NCI-H2081 (cell line): ENCODE measurements at places on chromosomes 7 and 10.

DNA sequence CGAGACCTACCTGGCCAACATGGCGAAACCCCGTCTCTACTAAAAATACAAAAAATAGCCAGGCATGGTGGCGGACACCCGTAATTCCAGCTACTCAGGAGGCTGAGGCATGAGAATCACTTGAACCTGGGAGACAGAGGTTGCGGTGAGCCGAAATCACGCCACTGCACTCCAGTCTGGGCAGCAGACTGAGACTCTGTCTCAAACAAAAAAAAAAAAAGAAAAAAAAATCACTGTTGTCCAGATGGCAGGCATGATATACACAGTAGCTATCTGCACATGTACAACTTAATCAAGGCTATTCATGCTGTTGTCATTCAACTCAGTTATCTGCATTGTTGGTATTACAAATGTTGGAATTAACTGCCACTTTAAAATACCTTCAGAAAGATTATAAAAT is 55.3 kb downstream of the BRAF start:
- DNase-seq: no peak

DNA sequence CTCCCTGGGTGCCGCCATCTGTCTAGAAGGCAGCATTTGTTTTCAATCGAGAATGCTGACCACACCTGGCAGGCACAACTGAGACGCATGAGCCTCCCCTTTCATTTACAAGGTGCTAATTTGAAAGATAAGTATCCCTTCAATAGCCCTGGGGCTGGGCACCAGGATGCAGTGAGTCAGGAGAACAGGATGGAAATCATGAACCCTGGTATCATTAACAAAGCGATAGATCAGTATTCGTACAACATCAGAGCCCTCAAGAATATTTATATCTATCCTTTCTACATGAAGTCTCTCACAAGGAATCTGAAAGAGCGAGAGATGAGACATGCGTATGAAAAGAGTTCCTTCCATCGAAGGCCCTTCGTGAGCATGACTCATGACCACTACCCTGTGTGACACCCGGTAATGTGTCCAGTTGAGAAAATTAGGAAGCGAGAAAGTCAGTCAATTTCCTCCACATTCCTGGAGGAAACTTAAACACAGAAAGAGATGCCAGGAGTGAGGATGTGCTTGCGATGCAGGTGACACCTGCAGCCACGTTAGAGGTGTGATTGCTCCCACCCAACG is 123.1 kb upstream of the PITRM1 start:
- DNase-seq: peak; percentile 66

GRCh38 chr7:106476751-106477150 is 184.2 kb downstream of the CCDC71L start:
- no peak for DNase-seq

DNA sequence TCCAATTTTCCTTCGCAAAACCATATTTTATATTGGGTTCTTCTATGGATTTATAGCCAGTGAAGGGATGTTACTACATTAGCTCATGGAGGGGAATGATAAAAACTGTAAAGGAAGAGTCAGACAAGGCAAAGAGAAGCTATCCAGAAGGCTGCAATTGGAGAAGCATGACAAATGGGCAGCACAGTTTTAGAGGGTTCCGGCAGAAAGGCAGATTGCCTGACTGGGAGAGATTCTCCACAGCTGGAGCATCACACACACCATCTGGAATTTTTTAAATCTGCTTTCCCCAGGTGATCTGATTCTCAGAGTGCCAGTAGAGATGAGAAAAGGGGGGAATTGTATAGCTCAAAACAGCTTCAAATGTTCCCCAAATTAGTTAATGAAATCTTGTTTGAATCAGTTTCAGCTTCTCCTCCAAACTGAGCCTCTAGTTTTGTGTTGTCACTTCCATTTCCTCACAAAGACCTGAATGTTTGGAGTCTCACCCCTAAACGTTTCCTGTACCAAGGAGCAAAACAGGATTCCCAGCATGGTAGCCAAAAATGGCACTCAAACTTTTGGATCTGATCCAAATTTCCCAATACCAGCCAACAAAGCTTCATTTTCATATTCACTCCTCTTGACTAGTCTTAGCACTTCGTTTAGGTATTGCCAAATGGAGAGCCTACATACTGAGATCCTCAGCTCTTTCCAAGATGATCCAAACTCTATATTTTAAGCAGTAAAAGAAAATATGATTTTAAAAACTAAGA is 177.5 kb downstream of the HPSE2 start:
- DNase-seq: no peak

DNA sequence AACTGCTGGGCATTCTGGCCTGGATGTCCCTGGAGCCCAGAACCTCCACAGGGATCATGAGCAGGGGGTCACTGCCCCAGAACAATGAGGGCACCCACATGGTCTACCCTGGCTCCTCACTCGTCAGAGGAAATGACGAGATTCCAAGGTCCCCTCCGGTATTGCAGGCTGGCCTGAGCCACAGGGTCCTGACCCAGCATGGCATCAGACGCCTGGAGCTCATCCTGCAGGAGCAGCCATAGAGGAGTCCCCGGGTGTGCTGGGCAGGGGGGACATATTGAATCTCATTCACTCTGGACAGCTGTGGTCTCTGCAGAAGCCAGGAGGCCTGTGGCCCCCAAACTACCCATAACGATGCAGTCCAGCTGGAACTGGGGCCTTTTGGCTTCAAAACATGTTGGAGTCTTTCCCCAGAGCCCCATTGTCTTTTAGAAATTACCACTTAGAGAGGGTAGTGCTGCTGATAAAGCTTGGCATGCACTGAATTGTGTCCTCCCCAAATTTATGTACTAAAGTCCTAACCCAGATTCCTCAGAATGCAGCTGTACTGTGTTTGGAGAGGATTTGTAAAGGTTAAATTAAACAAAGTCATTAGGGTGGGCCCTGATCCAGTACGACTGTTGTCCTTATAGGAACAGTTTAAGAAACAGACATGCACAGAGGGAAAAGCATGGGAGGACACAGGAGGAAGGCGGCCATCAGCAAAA is 27.7 kb downstream of the ANXA8 start:
- DNase-seq: no peak

DNA sequence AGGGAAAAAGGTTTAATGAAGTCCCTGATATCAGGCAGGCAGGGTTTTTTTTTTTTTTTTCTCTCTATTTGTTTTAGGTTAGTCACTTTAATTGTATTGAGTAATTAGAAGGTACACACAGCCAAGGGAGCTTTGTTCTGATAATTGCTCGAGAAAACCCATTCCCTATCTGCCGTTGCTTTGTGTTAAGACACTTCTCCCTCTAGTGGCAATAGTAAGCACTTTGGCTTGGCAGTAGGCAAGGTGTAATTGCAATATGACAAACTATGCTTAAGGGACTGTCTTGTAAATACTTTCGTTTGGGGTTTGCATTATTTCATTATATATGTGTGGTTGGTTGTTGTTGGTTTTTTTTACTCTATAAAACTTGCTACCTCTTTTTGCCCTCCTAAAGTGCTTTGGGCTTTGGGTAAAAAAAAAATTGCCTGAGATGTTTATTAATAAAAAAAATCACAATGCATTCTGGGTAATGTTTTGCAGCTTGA is 113.4 kb downstream of the BTRC start:
- peak; percentile 93 for DNase-seq

DNA sequence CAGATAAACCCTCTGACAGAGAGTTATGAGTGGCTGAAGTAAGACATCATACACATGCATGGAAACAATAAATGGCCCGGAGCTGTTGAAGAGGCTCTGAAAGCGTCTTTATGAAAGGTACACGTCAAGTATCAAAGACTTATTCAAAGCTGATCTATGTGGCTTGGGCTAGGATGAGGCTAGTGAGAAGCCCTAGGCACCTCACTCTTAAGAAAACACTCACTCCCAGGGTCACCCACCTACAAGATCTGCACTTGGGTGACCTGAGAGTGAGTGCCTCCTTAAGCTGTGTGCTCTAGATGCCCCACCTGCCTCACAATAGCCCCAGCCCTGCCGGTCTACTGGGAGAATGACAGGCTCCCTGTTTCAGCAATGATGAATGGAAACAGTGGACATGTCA is 1.1 kb upstream of the GIMAP1 start:
- no peak for DNase-seq
